Activated naive CD4-positive, alpha-beta T cell treated with anti-CD3 and anti-CD28 coated beads, Interleukin-2, amount 10 ng/mL, durations not matched to agents 7 days and 5 days (primary cell): ENCODE measurements at places on chromosomes 13 and 19.

GRCh38 chr19:49570138-49570856 is 10.1 kb downstream of the NOSIP start:
- peak overlapping the region; percentile 49 for H3K4me3 ChIP-seq
- peaks cover 80% of the 10 kb centered on the region for H3K4me1 ChIP-seq
- peak overlapping the region; percentile 98 for H3K27ac ChIP-seq
- peaks cover 28% of the 10 kb centered on the region for H3K36me3 ChIP-seq
- H3K27me3 ChIP-seq = no peaks in the 10 kb centered on the region

DNA sequence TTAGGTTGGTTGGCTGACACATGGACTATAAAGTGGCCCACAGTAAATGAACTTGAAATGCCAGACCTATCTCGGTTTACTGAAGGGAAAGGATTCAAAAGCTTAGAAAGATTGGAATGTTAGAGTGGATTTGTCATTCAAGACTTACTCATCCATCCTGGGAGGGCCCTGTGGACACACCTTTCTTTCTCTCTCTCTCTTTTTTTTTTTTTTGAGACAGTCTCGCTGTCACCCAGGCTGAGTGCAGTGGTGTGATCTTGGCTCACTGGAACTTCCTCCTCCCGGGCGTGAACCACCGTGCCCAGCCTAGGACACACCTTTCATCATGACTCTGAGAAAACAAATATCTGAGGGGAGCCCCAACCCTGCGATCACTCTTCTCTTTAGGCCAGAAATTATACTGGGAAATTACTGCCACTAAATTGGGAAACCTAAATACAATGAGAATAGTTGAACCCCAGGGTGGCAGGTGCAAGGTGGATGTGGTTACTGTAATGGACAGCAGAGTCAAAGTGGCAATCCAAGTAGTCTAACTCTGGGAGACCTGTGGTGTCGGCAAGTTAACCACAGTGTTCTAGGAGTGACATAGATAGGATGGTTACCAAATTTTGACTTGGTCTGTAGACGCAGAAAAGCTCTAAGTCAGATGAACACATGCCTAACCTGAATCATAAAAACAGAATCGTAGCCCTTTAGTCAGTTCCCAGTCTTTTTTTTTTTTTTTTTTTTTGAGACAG is 47.1 kb upstream of the ZMYM5 start:
- DNase-seq = no peak
- no peaks in the 10 kb centered on the region for H3K36me3 ChIP-seq
- H3K27ac ChIP-seq = no peak overlapping the region
- H3K4me1 ChIP-seq = no peaks in the 10 kb centered on the region
- no peak overlapping the region for H3K4me3 ChIP-seq
- H3K27me3 ChIP-seq = peaks cover 4% of the 10 kb centered on the region

GRCh38 chr13:99398071-99398470 is 90.9 kb upstream of the GPR183 start:
- no peaks in the 10 kb centered on the region for H3K27me3 ChIP-seq
- peaks cover 16% of the 10 kb centered on the region for H3K4me1 ChIP-seq
- no peak overlapping the region for H3K4me3 ChIP-seq
- H3K27ac ChIP-seq = no peak overlapping the region
- no peak for DNase-seq
- H3K36me3 ChIP-seq = no peaks in the 10 kb centered on the region

DNA sequence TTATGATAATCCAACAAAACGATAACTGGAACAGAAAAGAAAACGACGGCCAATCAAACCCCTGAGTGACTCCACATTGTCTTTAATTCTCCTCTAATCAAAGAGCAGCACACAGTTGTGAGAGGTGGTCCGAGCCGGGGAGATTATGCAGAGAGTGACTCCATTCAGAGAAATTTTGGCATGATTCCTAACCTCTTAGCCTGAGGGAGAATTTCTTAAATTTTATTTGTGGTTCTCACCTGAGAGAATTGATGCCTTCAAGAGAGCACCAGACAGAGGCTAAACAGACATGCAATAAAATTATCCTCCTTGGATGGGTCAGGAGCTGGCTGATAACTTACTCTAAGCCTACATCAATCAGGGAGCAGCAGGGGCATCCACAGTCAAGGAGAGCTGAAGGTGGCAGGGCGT is 310.0 kb upstream of the KLF12 start:
- H3K36me3 ChIP-seq = no peaks in the 10 kb centered on the region
- H3K27ac ChIP-seq = no peak overlapping the region
- H3K4me3 ChIP-seq = no peak overlapping the region
- no peak for DNase-seq

- DNase-seq = peak; percentile 92
- H3K27me3 ChIP-seq = peaks cover 47% of the 10 kb centered on the region
- H3K4me3 ChIP-seq = peak overlapping the region; percentile 88
- peak overlapping the region; percentile 84 for H3K27ac ChIP-seq
- peaks cover 23% of the 10 kb centered on the region for H3K4me1 ChIP-seq
- no peaks in the 10 kb centered on the region for H3K36me3 ChIP-seq
These were observed 8.3 kb upstream of the DGKH start for GRCh38 chr13:42039946-42040729.
